WTC11 (cell line): ENCODE measurements at places on chromosomes 1 and 21.

- DNase-seq, result no peak
These were observed 103.9 kb upstream of the C1orf174 start for GRCh38 chr1:4003846-4004505.

DNA sequence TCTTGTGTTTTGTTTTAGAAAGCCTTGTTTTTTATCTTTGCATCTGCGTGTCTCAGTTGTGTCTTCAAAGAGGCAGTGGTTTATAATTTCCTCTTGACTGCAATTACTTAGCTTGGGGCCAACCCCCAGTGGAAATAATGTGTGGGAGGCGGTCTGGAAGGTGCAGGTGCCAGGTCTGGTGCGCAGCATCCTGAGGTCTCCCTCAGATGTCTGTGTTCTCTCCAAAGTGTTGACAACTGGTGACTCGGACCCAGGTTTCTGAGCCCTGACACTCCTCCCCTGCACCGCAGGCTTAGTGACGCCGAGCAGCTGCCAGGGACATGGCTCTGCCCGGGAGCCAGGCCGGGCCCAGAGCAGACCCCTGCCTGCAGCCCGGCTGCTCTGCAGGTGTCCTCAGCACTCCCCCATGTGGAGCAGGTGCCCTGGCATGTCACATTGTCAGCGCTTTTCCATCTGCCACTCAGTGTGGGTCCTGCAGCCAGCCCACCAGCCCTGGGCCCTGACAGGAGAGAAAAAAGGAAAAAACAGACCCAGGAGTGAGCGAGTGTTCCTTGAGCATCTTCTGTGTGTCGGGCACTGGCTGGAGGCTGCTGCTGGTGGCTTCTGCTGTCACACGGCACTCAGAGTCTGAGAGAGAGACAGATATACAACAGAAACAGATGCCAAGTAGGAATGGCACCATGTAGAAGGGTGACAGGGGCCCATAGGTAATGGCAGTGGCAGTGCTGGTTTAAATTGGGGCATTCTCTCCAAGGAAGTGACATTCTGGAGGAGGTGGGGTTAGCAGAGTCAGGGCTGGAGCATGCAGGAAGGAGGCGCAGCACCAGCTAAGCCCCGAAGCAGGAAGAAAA is 24.8 kb upstream of the SELENON start:
- DNase-seq, result no peak

- DNase-seq, result peak; percentile 1
These were observed 95.7 kb downstream of the GLIS1 start for GRCh38 chr1:53643041-53643880.

- no peak for DNase-seq
These were observed 19.0 kb upstream of the PIGV start for GRCh38 chr1:26768755-26769154.

- DNase-seq, result no peak
These were observed 341.1 kb downstream of the TGFB2 start for GRCh38 chr1:218686258-218686657.

GRCh38 chr1:30704271-30704670 is 19.1 kb downstream of the MATN1 start:
- DNase-seq, result no peak

DNA sequence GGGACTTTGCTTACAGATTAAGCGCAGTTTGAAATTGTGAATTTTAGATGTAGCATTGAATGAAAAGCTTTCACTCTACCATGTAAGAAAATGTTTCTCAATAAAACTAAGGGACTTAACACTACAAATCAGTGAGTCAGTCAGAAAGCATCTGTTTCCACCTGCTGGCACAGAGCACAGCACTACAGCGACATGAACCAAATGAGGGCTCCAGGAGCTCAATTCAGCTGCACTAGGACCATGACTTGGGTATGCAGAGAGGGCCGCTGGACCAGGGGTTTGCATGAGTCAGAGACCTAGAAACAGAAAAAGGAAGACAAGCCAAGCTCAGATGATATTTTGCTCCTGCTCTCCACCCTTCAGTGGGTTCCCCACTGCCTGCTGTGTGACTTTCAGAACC is 5.2 kb downstream of the SUSD4 start:
- DNase-seq, result no peak

- DNase-seq, result no peak
These were observed 144.8 kb downstream of the DMRTA2 start for GRCh38 chr1:50278410-50278809.

DNA sequence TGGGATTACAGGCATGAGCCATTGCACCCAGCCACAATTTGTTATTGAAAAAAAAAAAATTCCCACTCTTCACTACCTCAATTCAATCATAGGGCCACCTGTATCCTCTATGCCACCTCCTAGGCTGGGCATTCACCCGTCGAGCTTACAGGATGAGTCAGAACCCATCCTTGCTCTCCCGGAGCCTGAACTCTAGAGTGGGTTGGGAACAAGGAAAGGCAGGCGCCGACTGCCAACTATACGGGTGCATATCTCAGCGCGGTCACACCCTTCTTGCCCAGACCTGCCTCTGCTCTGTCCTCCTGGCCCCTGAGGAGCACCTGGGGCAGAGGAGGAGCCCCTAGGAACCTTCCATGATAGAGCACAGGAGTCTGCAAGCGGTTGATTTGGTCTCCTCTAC is 21.4 kb upstream of the LBR start:
- no peak for DNase-seq

GRCh38 chr1:88311265-88311664 is 372.8 kb upstream of the PKN2 start:
- DNase-seq, result no peak

DNA sequence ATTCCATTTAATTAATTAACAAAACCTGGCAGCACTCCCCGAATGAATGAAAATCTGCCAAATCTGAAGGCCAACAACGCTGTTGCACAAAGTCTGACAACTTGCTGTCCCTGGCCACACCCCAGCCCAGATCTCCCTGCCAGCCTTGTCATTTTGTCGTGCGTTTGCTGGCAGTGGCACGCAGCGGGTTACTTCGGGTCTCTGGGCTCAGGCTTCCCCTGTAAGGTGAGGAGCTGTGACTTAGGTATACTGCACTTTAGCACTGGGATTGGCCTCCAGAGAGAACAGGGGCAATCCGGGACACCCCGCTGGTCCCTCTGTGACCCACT is 34.3 kb upstream of the SIM2 start:
- DNase-seq, result no peak
